Calu3 (cell line): ENCODE measurements at places on chromosomes 7 and 10.

GRCh38 chr7:33806298-33807154, 98.8 kb upstream of the BMPER start:
- no peak for DNase-seq

GRCh38 chr10:13505052-13505680, 23.6 kb downstream of the BEND7 start:
- DNase-seq, result no peak

DNA sequence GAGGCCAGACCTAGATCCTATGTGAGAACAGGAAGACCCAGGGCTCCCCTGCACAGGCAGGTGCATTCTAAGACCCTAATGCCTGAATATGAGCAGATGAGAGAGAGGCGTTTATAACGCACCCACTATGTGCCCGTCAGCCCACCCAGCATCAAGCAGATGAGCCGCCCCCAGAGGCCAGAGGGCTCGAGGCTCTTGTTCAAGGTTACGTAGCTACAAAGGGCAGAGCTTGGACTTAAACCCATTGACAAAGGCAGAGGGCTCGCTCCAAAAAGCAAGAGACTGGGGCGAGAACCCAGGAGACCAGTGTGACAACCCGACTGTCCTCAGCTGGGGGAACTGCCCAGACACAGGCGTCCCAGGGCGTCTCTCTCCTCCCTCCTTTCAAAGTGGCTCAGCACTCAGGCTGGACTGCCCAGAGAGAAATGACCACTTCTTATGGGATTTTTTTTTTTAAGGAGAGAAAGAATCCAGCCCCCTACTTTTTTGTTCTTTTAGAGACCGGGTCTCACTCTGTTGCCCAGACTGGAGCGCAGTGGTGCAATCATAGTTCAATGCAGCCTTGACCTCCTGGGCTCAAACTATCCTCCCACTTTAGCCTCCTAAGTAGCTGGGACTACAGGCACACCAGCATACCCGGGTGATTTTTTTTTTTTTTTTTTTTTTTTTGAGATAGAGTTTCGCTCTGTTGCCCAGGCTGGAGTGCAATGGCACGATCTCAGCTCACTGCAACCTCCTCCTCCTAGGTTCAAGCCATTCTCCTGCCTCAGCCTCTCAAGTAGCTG, 40.1 kb downstream of the TNRC18 start:
- DNase-seq, result no peak

DNA sequence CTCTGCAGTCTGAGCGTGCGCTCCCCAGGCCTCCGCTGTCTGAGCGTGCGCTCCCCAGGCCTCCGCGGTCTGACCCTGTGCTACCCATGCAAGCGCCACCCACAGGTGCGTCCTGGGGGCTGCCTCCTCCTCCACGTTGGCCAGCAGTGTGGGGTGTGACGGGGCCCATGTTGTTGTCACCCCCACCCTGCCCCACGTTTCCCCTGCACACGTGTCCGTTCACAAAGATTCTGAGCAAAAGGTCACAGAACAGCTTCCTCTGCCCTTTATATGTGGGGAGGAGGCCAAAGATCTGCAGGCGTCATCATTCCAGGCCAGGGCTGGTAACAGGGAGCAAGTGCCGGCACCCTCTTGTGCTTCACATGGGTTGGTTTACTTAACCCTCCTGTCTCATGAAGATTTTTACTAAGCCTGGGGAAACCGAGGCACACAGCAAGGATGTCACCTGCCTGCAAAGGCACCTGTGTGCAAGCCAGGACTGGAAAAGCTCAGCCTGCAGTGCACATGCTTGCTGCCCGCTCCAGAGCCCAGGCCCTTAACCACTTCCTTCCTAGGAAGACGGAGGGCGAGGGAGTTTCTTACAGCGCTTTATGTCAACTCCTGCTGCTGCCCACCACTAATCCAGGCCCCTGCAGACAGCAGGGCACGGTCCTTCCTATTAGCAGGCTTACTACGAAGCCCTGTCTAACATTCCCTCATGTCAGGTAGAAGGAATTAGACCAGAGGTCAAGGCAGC, 4.8 kb downstream of the GPR146 start:
- no peak for DNase-seq

- no peak for DNase-seq
These were observed 194.3 kb upstream of the PRKCQ start for GRCh38 chr10:6774406-6774805.

DNA sequence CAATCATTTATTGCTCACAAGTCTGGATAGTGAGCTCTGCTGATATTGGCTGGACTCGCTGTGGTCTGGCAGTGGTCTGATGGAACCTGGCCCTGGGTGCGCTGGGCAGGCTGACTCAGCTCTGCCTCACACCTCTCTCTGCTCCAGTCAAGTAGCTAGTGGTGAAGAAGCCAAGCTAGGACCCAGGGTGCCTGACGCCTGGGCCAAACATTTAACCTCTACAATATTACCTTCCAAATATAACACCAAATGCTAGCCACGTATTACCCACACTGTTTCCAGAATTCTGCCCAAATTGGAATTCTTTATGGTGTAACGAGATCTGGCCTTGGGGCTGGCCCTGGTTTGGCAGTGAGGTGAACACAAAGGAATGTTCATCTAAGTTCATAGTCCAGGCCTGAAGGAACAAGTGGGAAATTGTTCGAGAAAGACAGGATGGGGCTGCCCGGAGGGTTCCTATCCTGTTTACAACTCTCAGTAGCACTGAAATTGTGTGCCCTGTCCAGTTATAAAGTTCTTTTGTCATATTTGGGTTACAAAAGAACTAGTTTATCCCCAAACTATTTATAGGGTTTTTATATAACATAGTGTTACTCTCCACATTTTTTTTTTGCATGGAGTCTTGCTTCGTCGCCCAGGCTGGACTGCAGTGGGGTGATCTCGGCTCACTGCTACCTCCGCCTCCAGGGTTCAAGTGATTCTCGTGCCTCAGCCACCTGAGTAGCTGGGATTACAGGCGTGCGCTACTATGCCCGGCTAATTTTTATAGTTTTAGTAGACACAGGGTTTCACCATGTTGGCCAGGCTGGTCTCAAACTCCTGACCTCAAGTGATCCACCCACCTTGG, 16.3 kb downstream of the OR2AE1 start:
- peak; percentile 50 for DNase-seq
